Cardiac septum (tissue), 1 donor: ENCODE measurements at places on chromosomes 7 and 10. TPM values are rescaled to one million over a fixed set of nuclear protein-coding genes. Genes with fewer than 3 reads are reported as not detected.

DNA sequence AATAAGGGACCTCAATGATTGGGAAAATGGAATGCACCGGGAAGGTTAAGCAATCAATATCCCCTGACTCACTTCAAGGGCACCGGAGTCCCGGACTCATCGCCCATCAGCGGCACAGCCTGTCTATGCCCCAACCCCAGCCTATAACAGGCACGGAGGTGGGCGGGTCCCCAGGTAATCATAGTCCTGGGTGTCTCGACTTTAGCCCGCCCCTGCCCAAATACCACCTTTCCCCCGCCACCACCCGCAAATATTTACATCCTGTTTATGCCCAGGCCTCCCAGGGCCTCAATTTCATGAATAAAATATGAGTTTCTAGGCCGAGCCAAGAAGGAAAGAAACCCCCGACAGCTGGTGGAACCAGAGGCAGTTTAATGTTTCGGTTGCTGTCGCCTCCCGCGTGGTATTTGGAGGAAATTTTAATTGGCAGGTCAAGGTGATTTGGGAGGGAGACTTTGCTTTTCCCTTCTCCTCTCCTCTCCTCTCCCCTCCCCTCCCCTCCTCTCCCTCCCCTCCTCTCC lies 15.6 kb upstream of the RFC2 start:
- no peak for DNase-seq

Gene KAZALD1
- total RNA-seq: 12.1 TPM

GRCh38 chr10:61406242-61406641 lies 46.9 kb downstream of the TMEM26 start:
- DNase-seq: no peak

- no peak for DNase-seq
Observed at GRCh38 chr10:108327706-108328105, 1163.2 kb upstream of the SORCS1 start.

DNA sequence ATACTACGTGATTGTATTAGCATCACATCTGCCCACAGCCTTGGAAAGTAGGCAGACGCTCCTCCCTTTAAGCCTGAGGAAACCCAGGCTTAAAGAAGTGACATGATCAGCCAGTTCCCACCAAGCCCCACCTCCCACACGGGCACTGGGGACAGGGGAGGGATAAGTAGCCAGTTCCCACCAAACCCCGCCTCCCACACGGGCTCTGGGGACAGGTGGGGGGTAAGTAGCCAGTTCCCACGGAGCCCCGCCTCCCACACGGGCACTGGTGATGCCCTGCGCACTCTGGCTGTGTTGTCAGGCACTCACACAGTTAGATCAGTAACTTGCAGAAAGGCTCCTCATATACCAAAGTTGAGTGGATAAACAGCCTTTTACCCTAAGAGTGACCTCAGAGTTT lies 606.8 kb downstream of the PTPRN2 start:
- peak; percentile 22 for DNase-seq

Gene CALHM1
- total RNA-seq: not detected

Gene UCMA
- total RNA-seq: not detected

DNA sequence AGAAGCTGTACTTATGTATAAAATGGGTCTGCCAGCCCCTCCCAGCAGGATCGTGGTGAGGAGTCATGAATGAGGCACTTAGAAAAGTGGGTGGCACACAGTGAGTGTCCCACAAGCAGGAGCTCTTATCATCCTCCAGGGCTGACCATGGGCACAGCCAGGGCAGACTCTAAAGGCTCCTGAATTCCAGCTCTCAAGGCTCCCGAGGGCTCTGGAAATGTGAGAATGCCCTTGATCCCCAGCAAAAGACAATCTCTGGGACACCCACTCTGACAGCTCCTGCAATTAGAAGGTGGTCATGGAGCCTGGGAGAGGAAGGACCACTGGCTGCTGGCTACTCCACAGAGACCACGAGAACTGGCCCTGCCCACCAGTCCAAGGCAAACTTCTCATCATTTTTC lies 1.6 kb downstream of the VSTM4 start:
- no peak for DNase-seq

Gene STAG3
- total RNA-seq: 0.43 TPM

GRCh38 chr10:74813381-74814259 lies 12.8 kb upstream of the KAT6B start:
- DNase-seq: no peak

- no peak for DNase-seq
Observed at GRCh38 chr10:30830315-30831230, 201.0 kb upstream of the LYZL2 start.

Gene TMEM236
- total RNA-seq: 0.54 TPM

Gene HHEX
- 4.4 TPM for total RNA-seq

Gene ARHGEF5
- total RNA-seq: 0.89 TPM

Gene OR6V1
- not detected for total RNA-seq

- no peak for DNase-seq
Observed at GRCh38 chr7:120984406-120984805, 4.1 kb upstream of the CPED1 start.

Gene C10orf105
- not detected for total RNA-seq
